ENCODE measurements at places on chromosomes 3 and 15.

DNA sequence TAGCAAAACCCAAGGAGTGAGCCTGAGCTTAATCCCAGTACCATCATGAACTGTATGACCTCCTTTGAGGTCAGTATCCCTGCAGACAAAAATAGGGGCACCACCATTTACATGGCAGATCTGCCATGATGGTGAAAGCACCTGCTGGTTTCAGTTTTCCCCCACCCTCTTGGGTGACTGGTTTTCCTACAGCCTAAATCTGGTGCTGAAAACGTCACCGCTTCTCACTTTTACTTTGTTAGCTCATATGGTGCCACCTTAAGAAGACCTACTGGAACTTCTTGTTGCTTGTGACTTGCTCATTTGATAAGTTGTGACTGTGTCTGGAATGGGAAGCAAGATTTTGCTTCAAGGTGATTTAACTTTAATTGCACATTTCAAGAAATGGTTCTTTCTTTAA is 5.1 kb downstream of the PPP1R2 start:
- no peaks in the 10 kb centered on the region for H3K36me3 ChIP-seq
- DNase-seq: no peak
- H3K27ac ChIP-seq: no peak overlapping the region
- no peak overlapping the region for H3K4me3 ChIP-seq
- H3K4me1 ChIP-seq: peaks cover 6% of the 10 kb centered on the region

DNA sequence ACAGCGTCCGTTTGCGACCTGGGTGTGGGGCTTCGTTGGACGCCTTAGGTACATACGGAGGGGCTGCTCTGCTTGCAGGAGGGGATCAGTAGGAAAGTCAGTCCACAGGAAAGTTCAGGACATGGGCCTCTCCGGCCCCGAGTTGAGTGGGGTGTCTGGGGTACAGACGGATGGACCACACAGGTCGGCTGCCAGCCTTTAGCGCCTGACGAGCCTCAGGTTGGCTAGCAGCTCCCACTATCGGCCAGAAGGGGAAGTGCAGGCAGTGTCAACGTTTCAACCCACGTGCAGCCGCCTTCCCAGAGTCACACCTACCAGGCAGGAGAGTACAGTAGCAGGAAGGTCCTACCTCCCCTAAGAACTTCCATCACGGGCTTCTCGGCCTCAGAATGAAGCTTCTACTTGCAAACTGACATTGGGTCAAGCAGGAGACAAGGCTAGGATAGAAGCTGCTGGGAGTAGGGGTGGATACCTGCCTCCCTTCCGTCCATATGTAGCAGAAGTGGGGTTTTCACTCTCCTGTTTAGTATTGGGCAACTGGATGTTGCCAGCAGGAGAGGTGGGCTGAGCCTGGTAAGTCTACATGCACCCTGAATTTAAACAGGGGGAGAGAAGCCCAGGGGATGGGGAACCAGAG is 1.8 kb upstream of the SCN5A start:
- peak; percentile 59 for DNase-seq
- no peaks in the 10 kb centered on the region for H3K36me3 ChIP-seq
- no peak overlapping the region for H3K4me3 ChIP-seq
- H3K27me3 ChIP-seq: no peaks in the 10 kb centered on the region
- no peaks in the 10 kb centered on the region for H3K4me1 ChIP-seq

DNA sequence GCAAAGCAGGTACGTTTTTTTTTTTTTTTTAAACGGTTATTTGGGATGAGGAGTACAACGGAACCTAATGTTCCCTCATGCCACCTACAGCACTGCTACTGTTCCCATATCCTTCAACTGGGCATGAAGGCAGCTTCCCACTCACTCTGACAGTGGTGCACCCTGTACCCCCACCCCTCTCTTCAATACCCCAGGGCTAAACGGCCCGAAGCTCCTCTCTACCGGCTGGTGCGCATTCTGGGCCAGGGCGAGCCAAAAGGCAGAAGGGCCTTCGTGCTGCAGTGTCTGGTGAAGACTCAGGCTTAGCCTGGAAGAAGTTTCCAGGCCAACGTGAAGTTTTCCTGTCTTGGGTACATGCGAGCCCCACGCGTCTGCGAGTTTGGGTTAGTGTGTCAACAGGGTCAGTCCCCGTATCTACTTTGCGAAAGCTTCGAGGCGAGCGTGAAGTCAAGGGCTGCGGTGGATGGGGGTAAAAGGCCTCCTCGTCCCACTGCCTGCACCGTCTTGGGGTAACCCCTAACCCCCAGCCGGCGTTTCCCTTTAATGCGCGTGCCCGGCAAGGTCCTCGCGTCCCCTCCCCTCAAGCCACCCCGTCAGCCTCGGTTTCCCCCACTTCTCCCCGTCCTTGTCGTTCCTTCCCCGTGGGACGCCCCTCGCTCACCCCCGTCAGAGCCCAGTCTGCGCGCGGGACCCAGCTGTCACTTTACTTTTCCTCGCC is 765 bp upstream of the UBE2E2 start:
- peak overlapping the region; percentile 88 for H3K4me3 ChIP-seq
- H3K36me3 ChIP-seq: no peaks in the 10 kb centered on the region
- peak overlapping the region; percentile 88 for H3K27ac ChIP-seq
- no peaks in the 10 kb centered on the region for H3K4me1 ChIP-seq
- DNase-seq: peak; percentile 33
- no peaks in the 10 kb centered on the region for H3K27me3 ChIP-seq

- no peaks in the 10 kb centered on the region for H3K27me3 ChIP-seq
- DNase-seq: no peak
- peak overlapping the region; percentile 88 for H3K27ac ChIP-seq
- no peak overlapping the region for H3K4me3 ChIP-seq
- H3K4me1 ChIP-seq: no peaks in the 10 kb centered on the region
Measured at GRCh38 chr15:65084500-65085206, 8.1 kb downstream of the KBTBD13 start.

GRCh38 chr15:47716516-47716915 is 789 bp upstream of the SEMA6D start:
- DNase-seq: no peak
- H3K36me3 ChIP-seq: no peaks in the 10 kb centered on the region
- peak overlapping the region; percentile 62 for H3K27ac ChIP-seq
- H3K4me3 ChIP-seq: no peak overlapping the region

DNA sequence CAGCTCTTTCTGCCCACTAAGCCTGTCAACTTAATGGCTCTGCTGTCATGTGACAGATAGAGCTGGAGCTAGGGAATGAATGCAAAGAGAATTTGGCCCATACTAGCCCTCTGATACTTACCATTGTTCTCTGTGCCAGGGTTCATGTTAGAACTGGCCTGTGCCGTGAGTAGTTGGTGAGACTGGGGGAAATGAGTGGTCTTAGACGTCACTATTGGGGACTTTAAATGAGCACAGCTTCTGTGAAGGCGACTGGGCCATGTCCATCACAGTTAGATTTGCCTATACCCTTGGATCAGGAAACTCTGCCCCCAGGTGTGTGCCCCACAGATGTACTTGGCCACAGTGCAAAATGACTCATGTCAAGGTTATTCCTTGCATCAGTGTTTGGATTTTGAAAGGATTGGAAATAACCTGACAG is 124.9 kb downstream of the PTPRG start:
- H3K4me1 ChIP-seq: no peaks in the 10 kb centered on the region
- H3K36me3 ChIP-seq: no peaks in the 10 kb centered on the region
- H3K27ac ChIP-seq: no peak overlapping the region

GRCh38 chr3:31878231-31878838 is 102.7 kb downstream of the OSBPL10 start:
- no peaks in the 10 kb centered on the region for H3K27me3 ChIP-seq
- H3K36me3 ChIP-seq: no peaks in the 10 kb centered on the region
- DNase-seq: no peak
- no peak overlapping the region for H3K4me3 ChIP-seq
- H3K4me1 ChIP-seq: no peaks in the 10 kb centered on the region
- H3K27ac ChIP-seq: no peak overlapping the region

DNA sequence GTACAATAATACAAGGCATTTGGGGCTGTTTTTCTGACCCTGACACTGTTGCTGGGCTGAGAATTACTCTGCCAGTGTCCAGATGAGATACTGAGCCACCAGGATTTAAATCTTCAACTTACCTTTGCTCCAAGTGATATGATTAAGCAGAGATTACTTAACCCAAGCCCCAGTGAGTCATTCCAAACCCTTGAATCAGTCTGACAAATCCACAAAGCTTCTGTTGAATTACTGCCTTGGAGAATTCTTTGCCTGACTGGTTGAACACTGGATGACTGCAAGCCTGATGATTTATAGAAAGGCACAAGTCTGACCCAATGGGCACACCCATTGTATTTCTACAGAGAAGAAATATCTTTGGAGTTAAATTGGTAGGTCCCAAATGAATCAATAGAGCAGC is 88.2 kb upstream of the TSC22D2 start:
- H3K4me3 ChIP-seq: no peak overlapping the region
- DNase-seq: no peak
- no peaks in the 10 kb centered on the region for H3K27me3 ChIP-seq
- H3K36me3 ChIP-seq: no peaks in the 10 kb centered on the region
- no peak overlapping the region for H3K27ac ChIP-seq
- H3K4me1 ChIP-seq: no peaks in the 10 kb centered on the region
